Kidney epithelial cell (primary cell): ENCODE measurements at places on chromosomes 12 and 14. TPM values are rescaled to one million over a fixed set of nuclear protein-coding genes. Genes with fewer than 3 reads are reported as not detected.

- DNase-seq = no peak
These were observed 58.0 kb downstream of the NUAK1 start for GRCh38 chr12:106080791-106081170.

DNA sequence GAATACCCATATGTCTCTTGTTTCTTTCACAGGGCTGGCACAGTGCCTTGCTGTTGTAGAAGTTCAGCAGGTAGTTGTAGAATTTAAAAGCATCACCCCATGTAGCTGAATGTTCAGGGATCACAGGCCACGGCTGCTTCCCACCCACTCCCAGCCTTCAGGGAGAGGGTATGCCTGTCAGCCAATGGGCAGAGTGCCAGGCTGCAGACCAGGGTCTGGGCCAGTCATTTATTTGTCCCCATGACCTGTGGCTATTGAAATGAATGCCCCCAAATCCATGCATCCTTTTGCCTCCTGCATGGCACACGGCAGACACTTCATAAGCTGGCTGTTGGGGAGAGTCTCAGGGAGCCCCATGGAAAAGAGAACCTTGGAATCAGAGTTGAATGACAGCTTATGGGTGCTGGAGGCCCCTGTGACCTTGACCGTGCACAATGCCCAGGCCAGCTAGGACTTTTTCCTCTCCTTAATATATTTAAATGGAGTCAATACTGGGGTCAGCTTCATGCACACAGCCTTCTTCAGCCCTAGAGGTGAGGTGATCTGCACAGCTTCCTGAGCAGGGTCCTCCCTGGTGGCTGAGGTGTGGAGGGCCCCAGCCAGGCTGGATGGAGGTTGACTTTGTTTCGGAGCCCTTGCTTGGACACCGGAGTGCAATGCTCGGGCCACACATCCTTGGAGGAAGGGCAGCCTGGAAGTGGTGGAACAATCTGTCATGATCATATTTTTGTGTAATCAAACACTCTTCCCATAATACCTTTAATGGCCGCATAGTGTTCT lies 45.3 kb downstream of the PRMT8 start:
- no peak for DNase-seq

GRCh38 chr12:11756523-11756922 lies 107.0 kb downstream of the ETV6 start:
- DNase-seq = no peak

DNA sequence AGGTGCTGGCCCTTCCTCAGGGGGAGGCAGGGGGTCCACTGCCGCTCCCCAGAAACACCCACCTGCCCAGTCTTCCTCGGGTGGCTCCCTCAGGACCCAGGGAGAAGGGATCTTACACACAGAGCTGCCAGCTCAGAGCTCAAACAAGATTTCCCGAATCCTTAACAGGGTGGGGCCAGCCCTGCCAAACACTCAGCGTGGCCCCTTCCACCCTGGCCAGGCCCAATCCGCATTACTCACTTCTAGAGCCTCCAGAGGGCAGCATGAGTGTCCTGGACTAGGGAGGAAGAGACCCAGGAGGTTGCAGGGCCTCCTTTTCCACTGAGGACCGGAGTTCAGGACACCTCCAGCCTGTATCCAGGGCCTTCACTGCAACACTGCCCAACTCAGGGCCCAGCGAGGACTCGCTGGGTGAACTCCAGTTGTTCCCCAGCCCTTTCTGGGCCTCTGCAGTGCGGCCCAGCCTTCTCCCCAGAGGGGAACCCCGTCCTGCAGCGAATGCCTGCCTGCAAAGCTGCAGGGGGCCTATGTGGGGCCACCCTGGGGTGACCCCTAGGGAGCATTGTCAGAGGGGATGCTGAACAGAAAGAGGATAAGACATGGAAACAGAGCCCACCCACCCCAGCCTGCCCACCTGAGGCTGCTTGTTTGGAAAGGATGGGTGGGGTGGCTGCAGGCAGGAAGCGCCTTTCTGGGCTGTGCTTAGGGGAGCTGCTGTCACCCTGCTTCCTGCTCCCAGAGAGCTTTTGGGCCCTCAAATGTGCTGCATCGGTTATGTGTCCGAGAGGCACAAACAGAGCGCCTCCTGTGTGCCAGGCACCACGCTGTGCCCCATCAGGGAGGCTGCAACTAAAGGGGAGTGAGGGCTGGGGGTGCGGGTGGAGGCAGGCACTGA lies 43.8 kb downstream of the CCNK start:
- no peak for DNase-seq

- DNase-seq = no peak
These were observed 2.2 kb downstream of the AMN1 start for GRCh38 chr12:31726575-31726974.

DNA sequence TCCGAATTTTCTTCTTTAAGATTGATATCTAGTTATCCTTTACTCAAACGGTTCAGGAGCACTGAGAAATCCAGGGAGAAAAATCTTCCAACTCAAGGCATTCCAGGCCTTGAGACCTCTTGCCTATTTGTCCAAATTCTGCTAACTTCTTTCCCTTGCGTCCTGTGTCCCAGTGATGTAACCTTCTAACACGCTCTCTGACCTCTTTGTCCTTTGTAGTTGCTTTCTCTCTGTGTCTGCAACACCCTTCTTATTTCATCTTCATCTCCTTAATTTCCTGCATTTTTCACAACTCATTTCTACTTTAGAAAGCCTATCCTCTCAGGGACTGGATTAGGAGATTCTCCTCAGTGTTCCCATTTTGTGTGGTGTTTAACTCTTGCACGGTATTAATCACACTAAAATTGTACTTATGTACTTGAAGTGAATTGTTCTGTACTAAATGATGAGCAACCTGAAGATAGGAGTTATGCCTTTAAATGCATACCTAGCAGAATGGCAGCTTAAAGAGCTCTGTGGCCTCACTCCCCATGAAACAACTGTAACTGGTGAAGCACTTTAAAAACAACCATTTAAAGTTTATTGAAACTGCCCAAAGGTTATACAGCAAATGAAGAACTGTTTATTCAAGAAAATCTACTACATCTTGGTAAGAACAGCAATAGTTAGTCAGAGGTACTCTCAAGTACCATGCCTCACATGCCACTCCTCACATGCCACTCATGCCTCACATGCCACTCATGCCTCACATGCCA lies 7.4 kb upstream of the SNAPC1 start:
- no peak for DNase-seq

DNA sequence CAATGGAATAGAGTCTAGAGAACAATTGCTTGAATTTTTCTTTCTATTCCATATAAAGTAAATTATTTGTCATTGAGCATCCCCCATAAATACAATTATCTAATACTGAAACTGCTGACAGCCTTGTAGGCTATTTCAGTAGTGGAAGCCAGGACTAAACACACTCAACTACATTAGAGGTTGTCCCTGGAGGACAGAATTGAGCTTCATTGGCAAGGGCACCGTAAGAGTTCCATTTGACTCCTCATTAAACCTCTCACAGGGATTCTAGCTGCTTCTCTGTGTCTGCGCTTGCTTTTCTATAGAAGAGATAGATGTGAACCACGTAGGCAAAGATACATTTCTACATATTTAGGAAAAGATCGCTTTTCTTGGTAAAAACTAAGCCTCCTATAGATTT lies 3.5 kb upstream of the PTPRO start:
- no peak for DNase-seq

DNA sequence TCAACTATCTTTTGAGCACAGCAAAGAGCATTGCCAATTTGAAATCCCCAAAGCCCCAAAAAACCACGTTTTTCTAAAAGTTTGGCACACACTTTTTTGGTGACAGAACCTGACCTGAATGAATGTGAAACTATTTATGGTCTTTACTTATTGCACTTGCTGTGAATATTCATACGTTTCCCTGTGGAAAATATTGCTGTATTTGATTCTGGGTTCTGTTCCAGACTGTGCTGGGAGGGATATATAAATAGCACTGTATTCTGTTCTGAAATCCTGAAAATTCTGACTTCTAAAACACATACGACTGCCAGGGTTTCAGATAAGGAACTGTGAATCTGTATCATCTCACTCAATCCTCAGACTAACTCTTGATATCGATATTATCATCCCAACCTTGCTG lies 35.1 kb downstream of the NR1H4 start:
- no peak for DNase-seq

DNA sequence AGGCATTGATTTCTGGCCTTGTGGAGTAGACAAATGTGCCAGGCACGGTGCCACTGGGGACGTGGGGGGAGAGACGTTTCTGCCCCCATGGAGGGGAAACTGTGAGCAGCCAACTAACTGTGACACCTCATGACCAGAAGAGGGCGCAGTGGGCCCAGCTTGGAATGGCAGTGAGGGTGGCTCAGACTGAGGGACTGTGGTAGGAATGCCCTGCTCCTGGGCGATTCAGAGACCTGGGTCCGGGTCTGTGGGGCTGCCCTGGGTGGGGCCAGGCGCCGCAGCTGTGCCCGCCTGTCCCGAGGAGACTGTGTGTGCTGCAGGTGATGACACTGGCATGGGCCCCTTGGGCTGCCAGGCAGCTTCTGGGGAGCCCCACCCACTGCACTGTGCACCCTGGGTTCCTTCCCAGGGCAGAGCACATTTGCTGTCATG lies 60.6 kb downstream of the SLC25A47 start:
- no peak for DNase-seq

DNA sequence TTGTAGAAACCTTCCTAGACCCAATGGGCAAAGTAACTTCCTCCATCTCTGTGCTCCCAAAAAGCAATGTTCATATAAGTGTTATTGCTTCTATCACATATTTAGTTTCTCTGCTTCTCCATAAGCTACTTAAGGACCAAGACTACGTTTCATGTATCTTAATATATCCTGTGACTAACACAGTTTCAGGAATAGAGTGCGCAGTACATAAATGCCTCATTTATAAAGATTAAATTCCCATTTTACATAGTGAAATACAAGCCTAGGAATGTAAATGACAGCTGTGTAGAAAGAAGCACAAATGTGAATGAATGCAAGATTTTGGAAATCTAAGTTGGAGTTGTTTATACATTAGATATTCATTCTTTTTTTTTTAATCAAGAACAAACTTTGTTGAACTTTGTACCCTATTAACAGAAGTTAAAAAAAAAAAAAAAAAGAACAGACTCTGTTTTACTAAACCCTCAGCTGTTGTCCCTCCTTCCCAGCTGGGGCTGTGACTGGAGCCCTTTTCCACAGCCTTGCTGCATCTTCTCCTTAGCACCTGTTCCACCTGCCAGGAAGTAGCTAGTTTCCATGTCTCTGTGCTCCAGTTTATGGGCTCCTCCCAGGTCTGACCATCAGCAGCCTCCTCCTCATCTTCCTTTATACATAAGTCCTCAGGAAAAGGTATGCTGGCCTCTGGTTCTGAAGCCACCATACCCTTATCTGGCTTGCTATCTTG lies 7.0 kb upstream of the METTL17 start:
- no peak for DNase-seq

DNA sequence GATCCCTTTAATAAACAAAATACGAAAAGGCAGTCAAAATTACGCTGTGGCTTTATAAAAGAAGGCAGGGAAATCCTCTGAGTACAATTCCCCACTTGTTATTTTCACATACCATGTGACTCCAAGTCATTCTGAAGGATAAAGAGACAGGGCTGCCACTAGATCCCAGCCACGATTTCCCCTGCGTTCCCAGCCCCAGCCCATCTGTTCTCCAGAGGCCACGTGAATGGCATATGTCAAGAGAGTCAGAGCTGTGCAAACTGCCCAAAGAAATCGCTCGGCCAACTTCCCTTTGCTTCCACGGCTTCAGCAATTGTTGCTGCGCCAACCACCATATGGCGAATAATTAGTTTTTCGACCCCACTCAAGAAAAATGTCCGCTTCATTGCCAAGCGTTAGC lies 161.3 kb downstream of the C12orf42 start:
- no peak for DNase-seq

- DNase-seq = no peak
These were observed 8.1 kb downstream of the ZFYVE21 start for GRCh38 chr14:103723748-103724081.

DNA sequence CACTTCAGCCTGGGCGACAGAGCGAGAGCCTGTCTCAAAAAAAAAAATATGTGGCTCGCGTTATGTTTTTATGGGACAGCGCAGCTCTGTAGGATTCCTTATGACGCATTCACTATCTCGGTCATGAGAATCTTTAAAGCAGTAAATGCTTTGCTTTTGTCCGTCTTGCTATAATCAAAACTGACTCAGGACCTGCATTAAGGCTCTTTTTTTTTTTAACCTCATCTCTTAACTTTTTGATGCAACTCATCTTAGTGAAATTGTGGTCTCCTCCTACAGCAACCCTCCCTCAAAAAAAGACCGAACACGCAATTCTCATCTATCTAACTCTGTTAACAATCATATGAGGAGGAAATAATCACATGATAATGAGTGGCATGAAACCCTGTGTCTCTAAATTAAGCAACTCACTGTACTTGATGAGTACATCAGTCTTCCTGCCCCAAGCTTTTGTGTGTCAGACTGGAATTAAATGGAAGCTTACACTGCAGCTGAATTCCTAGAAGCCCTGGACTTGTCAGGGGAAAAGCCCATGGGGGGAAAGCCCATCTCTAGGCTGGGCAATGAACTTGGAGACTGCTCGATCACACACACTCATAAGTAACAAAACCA lies 4.3 kb downstream of the P2RX4 start:
- DNase-seq = no peak

The RND1 gene
- total RNA-seq = 9.9 and 10.7 TPM in 2 replicates

DNA sequence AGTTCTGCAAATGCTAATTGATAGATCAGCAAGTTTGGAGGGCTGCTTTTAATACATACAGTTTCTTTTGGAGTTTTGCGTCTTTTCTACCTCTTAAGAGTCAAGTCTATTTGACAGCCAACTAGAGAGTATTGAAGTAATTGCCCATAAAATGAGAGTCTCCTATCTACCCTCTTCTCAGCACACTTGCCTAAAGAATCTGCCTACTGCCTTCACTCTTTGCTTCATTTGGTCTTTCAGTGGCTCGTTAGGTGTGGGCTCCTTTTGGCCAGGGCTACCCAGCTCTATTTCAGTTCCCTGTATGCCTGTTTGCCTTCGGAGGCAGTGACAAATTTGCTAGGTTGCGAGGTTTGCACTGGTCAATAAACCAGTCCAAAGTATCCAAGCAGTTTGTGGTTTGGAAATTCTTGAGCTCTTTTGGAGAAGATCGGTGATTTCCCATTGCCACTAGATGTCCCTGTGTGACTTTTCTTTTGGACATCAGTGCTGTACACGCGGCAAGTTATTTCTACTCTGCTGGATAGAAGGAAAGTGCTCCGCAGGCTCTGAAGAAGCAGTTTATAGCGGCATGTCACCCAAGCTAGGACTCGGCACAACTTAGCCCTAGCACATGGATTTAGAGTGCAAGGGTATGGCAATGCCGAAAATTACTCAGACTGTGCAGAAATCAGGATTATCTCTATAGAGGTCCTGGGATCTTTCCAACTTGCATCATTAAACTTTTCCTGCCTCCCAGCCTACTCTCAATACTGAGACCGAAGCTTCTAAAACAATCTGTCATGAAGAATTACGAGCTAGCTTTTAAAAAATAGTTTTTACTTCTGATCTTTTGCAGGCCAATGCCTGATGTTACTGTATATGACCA lies 38.6 kb downstream of the MGST1 start:
- DNase-seq = peak; percentile 10

The SLC5A8 gene
- not detected in 2 replicates for total RNA-seq
